RWPE2 (cell line): ENCODE measurements at places on chromosomes 11 and 22.

- no peak for DNase-seq
- no peaks in the 10 kb centered on the region for H3K27me3 ChIP-seq
- no peaks in the 10 kb centered on the region for H3K36me3 ChIP-seq
- no peaks in the 10 kb centered on the region for H3K4me1 ChIP-seq
- H3K4me3 ChIP-seq = no peak overlapping the region
- H3K27ac ChIP-seq = no peak overlapping the region
Observed at GRCh38 chr11:82692981-82693380, 40.7 kb downstream of the FAM181B start.

DNA sequence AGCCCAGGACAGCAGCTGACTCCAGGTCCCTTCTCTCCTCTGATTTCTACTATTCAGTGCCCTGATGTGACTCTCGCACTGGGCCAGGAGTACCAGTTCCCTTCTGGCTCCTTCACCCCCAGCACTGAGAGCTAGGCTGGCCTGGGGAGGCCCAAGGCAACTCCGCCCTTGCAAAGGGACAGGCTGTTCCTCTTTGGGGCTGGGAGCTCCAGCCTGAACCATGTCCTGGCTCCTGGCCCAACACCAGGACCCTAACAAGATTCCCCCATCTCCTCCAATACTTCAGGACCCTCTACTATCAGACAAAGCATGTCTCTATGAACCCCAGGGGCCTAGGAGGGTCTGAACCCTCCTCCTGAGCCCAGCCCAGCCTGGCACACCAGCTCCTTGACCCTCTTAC, 12.5 kb downstream of the CREB3L1 start:
- H3K27me3 ChIP-seq = no peaks in the 10 kb centered on the region
- H3K4me1 ChIP-seq = peaks cover 13% of the 10 kb centered on the region
- no peaks in the 10 kb centered on the region for H3K36me3 ChIP-seq
- no peak for DNase-seq
- no peak overlapping the region for H3K27ac ChIP-seq
- H3K4me3 ChIP-seq = no peak overlapping the region

DNA sequence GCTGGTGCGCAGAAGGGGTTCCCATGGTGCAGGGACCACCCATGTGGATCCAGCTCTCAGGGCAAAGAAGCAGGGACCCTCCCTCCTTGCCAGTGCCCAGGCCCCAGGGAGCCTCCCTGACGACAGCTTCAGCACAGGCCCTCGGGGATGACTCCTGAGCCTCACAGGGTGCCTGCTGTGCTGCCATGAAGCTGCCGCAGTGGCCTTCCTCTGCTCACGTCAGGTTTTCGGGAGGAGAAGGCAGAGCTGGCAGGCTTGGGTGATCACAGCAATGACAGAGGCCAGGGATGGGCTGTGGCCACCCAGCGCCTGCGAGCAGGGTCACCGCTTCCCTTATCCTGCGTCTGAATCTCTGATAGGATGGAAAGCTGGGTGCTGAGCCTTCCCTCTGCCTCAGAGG, 276.2 kb downstream of the BRD1 start:
- no peaks in the 10 kb centered on the region for H3K4me1 ChIP-seq
- H3K36me3 ChIP-seq = no peaks in the 10 kb centered on the region
- no peak overlapping the region for H3K4me3 ChIP-seq

DNA sequence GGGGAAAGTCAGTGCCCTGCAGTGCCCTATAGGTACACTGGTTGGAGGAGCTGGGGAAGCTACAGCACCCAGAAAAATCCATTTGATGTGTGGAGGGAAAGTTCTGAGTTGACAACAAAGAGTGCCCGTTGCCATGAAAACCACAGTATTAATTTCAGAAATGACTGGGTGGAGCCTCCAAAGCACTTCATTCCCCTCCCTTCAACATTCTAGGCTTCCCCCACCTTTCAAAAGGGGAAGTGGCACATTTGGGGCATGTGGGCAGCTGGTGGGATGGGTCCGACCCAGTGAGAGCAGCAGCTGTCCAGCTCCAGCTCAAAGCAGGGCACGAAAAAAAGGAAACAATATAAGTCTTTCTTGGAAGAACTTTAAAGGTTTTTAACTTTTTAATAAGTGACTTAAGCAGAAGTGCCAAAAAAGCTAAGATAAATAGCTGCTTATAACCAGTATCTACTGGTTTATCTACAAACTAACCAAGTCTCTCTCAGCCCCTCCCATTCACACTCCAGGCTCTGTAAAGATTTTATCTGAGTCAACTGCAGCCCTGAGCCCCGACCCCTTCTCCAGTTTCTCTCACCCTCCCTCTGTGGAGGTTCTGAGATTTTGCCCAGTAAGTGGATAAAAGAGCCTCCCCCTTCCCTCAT, 9.0 kb upstream of the AHNAK start:
- no peak overlapping the region for H3K4me3 ChIP-seq
- H3K4me1 ChIP-seq = peaks cover 72% of the 10 kb centered on the region
- H3K27ac ChIP-seq = peak overlapping the region; percentile 100
- no peaks in the 10 kb centered on the region for H3K27me3 ChIP-seq

DNA sequence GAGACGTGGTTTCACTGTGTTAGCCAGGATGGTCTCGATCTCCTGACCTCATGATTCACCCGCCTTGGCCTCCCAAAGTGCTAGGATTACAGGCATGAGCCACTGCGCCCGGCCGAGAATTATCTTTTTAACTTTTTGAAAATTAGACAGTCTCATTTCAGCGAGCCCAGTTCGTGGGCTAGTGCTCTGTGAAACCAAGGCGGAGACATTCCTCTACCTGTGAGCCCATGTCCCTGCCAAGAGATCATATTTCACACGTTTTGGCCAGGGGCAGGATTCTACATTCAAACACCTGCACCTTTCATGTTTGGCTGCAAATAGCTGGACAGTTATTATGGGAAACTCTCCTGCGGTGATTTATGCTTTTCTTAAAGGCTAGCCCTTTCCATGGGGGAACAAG, 60.3 kb downstream of the IRAG1 start:
- no peaks in the 10 kb centered on the region for H3K27me3 ChIP-seq
- no peak overlapping the region for H3K27ac ChIP-seq
- no peak overlapping the region for H3K4me3 ChIP-seq
- H3K36me3 ChIP-seq = no peaks in the 10 kb centered on the region

DNA sequence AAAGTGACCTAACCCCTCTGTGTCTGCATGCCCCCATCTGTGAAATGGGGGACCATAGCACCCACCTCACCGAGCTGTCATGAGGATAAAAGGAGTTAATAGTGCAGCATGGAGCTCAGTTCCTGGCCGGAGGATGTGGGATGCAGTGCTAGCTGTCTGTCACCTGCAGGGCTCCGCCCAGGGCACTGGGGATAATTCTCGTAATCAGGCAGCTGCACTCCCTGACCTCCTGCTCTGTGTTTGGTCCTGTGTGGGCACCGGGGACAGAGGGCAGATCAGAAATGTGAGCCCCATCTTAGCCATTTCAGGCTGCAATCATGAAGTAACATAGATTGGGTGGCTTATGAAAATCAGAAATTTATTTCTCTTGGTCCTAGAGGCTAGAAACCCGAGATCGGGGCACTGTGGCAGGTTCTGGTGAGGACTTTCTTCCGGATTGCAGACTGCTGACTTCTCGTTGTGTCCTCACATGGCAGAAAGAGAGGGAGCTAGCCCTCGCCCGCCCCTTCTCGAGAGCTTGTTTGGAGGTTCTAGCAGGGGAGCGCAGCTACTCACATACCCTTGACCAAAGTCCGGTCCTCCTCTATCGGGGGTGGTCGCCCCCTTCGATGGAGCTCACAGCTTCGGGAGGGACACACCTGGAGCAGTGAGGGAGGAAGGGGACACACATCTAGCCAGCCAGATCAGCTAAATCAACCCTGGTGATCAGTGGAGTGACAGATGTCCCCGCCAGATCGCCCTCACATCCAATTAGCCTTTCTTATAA, 3.2 kb downstream of the KCTD17 start:
- H3K36me3 ChIP-seq = no peaks in the 10 kb centered on the region
- no peak overlapping the region for H3K27ac ChIP-seq

GRCh38 chr11:4697585-4697984, at the start of gene OR51E2:
Gene OR51E2 (minus strand): TSS chr11:4697853. CDS start chr11:4682711, 15,142 bp downstream.
- no peak within 1 kb of the TSS for H3K27ac ChIP-seq
- H3K36me3 ChIP-seq = no peaks in the 10 kb centered on the region
- no peaks in the 10 kb centered on the region for H3K27me3 ChIP-seq
- no peak for DNase-seq
- no peak within 1 kb of the TSS for H3K4me3 ChIP-seq

GRCh38 chr22:43848366-43849171, 13.7 kb downstream of the SULT4A1 start:
- H3K4me3 ChIP-seq = no peak overlapping the region
- H3K27ac ChIP-seq = no peak overlapping the region
- no peaks in the 10 kb centered on the region for H3K27me3 ChIP-seq
- H3K4me1 ChIP-seq = no peaks in the 10 kb centered on the region
- no peaks in the 10 kb centered on the region for H3K36me3 ChIP-seq

DNA sequence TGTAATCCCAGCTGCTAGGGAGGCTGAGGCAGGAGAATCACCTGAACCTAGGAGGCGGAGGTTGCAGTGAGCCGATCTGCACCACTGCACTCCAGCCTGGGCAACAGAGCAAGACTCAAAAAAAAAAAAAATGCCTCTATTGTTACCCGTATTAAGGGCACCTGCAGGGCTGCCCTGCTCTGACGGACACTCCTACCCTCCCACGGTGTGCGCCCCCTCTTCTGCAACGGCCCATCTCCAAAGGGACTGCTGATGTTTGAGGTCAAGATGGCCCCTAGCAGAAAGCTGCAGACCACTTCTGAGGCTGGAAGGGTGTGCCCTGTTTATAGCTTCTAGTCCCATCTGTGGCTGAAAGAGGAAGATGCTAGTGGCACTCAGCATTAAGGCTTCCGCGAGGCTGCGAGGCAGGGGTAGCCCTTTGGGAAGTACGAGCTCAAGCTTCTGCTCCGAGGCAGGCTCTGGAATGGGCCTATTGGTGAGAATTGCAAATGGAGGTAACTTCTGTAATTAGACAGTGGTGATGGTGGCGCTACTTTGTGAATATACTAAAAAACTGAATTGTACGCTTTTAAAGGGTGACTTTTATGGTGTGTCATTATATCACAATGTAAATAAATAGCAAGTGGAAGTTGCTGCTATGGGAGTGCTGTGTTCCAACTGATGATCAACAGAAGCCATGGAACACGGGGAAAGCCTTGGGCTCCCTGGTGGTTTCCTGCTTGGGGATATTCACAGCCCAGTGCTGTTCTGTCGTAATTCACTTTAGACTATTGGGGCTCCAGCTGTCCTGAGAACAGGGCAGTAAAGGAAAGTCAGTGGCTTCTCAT, 24.3 kb downstream of the ARFGAP2 start:
- no peak overlapping the region for H3K4me3 ChIP-seq
- no peak for DNase-seq
- no peak overlapping the region for H3K27ac ChIP-seq
- no peaks in the 10 kb centered on the region for H3K27me3 ChIP-seq

DNA sequence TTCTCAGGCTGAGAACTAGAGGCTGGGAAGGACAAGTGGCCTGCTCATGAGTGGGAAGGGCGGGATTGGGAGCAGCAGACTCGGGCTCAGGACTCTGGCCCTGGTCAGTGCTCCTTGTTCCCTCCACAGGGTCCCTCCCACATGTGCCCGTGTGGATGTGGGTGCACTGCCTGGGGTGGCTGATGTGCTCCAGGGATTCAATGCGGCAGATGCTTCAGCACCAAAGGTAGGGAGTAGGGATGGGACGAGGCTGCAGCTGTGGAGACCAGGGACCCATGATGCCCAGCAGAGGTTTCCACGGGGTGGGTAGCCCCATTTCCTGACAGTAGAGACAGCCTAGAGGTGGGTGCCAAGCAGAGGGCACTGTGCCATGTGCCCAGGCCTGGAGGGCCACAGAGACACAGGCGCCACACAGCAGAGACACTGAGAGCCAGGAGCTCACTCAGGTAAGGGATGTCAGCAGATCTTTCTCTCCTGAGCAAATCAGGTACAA, 89.5 kb downstream of the GGTLC2 start:
- H3K27me3 ChIP-seq = peaks cover 3% of the 10 kb centered on the region
- DNase-seq = no peak
- H3K4me1 ChIP-seq = no peaks in the 10 kb centered on the region
- H3K36me3 ChIP-seq = no peaks in the 10 kb centered on the region
- no peak overlapping the region for H3K4me3 ChIP-seq

GRCh38 chr11:134521001-134521400, 109.0 kb upstream of the B3GAT1 start:
- no peaks in the 10 kb centered on the region for H3K27me3 ChIP-seq
- no peak overlapping the region for H3K4me3 ChIP-seq
- H3K4me1 ChIP-seq = no peaks in the 10 kb centered on the region

- H3K27ac ChIP-seq = no peak overlapping the region
- no peak overlapping the region for H3K4me3 ChIP-seq
- H3K4me1 ChIP-seq = no peaks in the 10 kb centered on the region
- peaks cover 27% of the 10 kb centered on the region for H3K27me3 ChIP-seq
Observed at GRCh38 chr11:46335890-46336562, 11.2 kb upstream of the DGKZ start.

- no peaks in the 10 kb centered on the region for H3K27me3 ChIP-seq
- peaks cover 25% of the 10 kb centered on the region for H3K4me1 ChIP-seq
- H3K27ac ChIP-seq = peak overlapping the region; percentile 26
- DNase-seq = no peak
- no peak overlapping the region for H3K4me3 ChIP-seq
Observed at GRCh38 chr11:122808478-122808869, 29.8 kb upstream of the CRTAM start.

DNA sequence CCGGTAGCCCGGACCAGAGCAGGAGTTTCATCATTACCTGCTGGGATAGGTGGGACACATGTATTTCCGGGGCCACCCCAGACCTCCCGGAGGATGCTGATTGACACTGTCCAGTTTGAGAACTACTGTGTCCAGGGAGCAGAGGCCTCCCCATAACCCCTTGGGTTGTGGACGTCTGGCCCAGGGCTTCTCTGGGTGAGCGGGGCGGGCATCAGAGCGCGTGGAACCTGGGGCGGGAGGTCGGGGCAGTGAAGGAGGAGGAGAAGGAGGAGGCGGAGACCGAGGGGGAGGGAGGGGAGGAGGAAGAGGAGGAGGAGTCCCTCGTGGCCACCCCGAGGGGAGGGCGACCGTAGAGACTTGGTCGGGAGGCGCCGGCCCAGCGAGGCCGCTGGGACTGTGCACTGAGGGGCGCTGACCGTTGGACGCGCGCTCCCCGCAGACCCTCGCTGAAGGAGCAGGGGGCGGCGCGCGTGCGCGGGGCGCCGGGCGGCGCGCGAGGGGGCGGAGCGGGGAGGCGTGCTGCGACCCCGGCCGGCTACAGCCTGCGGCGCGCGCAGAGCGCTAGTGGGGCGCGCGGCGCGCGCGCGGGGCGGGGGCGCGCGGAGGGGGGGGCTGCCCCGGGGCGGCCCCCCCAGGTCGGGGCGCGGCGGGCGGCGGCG, at the start of gene GRK3:
Gene GRK3 (plus strand): TSS at position 356 of the 659 bp plus-strand sequence. CDS start 366 bp downstream, outside the sequence.
- H3K36me3 ChIP-seq = no peaks in the 10 kb centered on the region
- peaks cover 11% of the 10 kb centered on the region for H3K4me1 ChIP-seq
- no peak within 1 kb of the TSS for H3K27ac ChIP-seq

DNA sequence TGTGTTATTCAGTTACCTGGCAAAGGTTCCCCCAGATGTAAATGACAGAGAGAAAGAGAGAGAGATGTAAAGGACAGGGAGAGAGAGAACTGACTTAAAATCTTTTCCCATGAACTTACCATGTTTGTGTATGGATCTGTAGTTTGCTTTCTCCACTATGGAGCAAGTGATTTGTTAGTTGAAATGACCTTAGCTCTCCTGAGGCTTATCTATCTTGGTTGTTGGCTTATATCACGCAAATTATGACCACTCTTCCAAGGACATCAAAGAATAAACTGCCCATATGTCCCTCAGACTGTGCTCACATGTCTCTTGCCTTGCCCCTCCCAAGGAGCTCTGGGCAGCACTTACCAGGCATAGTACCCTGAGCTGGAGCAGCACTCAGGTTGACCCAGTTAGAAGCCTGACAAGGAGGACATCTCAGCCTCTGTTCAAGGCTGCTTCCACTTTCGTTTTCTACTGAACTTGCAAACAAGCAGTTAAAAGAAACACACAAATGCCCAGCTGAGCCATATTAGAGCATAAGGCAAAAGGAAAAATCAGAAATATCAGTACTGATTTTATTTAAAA, 95.3 kb upstream of the RCN1 start:
- no peaks in the 10 kb centered on the region for H3K36me3 ChIP-seq
- DNase-seq = no peak
- H3K4me1 ChIP-seq = no peaks in the 10 kb centered on the region
